ENCODE measurements at places on chromosomes 2 and 18.

DNA sequence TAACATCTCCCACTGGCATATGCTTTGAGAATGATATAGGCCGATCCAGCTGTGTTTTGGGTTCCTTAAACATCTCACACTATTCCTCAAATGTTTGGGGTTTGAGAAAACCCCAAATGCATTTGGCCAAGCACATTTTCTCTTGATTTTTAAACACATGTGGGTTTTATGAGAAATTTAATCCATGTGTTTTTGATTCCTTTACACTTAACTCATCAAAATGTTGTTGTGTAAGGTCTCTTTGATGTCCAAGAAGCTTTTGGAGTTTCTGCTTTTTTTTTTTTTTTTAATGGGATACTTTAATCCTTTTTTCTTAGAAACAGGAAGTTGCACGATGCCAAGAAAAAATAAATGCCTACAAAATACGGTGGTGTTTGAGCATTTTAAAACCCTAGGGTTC is 339.8 kb upstream of the TCF4 start:
- DNase-seq = no peak

DNA sequence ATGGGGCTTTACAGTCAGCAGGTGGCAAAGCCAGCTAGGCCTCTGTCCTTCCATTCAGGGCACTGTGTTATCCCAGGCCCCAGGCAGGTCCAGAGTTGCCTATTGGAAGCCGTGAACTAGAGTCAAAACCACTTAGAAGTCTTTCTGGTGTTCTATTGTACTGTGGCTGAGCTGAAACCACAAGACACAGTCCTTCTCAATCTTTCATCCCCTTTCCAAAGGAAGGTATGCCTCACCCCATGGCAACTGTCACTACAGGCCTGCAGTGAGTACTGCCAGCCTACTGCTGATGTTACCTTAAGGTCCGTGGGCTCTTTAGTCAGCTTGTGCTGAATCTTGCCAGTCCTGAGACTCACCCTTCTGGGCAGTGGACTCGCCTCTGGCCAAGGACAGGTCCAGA is 181.6 kb downstream of the GULP1 start:
- no peak for DNase-seq

GRCh38 chr2:142270291-142270690 is 139.5 kb upstream of the LRP1B start:
- DNase-seq = no peak

GRCh38 chr2:105836840-105837692 is 92.4 kb downstream of the NCK2 start:
- DNase-seq = no peak

GRCh38 chr2:201344663-201345366 is 12.3 kb downstream of the FLACC1 start:
- no peak for DNase-seq

DNA sequence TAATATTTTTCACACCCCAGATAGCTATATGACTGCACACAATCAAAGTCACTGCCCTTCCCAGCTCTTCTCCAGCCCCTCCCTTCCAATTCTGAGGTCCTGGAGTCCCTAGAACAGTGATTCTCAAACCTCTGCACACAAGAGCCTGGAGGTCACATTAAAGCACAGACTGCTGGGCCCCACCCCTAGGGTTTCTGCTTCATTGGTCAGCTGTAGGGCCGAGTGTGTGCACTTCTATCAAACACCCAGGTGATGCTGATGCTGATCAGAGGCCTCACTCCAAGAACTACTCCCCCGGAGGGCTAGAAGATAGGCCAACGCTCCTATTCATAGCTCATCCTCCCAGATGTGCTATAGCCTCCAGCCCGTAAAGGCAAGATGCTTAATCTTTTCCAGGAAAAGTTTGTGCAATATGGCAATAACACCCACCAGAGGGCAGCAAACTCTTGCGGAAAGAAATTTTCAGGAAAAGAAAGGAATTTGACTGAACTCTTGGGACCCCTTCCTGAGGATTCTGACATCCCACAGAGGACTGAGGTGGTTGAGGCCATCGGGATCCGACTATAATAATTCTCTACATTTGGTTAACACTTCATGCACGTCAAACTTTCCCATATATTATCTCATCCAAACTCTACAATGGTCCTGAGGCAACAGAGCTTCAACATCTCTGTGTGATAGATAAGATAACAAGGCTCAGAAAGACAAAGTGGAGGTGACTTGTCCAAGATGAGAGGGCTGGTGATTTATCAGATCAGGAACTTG is 194.2 kb upstream of the PKDCC start:
- peak; percentile 36 for DNase-seq

All from SW480 (cell line).